ENCODE measurements at places on chromosomes 5 and 9. TPM values are rescaled to one million over a fixed set of nuclear protein-coding genes. Genes with fewer than 3 reads are reported as not detected.

The SAXO1 gene
- not detected for total RNA-seq

The GFPT2 gene
- total RNA-seq, result 53.9 TPM

The DENND1A gene
- total RNA-seq, result 9.4 TPM

The FOXE1 gene
- total RNA-seq, result 3.5 TPM

The C9orf57 gene
- not detected for total RNA-seq

The EDIL3 gene
- total RNA-seq, result 0.14 TPM

The RNF183 gene
- not detected for total RNA-seq

Measured in A549 treated with Hydrocortisone at 1 μM for 4 hours (cell line).